ENCODE measurements at places on chromosomes 3 and 15.

GRCh38 chr3:61777483-61777882 lies 216.1 kb downstream of the PTPRG start:
- no peak for DNase-seq

DNA sequence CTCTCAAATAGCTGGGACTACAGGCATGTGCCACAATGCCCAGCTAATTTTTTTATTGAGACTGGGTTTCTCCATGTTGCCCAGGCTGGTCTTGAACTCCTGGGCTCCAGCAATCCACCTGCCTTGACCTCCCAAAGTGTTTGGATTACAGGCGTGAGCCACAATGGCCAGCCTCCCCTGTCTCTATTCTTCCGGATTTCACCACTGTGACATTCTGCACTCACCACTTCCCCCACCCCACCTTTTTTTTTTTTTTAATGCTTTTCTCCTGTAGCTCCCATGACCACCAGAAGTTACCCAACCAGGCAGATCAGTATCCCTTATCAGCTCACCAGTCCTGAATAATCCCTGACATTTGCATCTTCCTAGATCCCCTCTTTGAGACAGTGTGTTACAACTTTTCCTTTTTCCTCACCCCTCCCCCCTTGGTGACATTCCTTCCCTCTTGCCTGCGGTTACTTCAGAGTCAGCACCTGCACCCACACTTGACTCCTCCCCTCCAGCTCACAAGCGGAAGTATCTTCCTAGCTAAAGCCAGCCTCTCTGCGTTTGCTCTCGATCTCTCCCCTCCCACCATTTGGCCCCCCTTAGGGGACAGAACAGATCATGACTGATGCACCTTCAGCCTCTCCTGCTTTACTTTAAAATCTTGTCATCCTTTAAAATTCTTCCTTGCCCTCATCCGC lies 13.5 kb upstream of the ZNF592 start:
- DNase-seq, result peak; percentile 76

DNA sequence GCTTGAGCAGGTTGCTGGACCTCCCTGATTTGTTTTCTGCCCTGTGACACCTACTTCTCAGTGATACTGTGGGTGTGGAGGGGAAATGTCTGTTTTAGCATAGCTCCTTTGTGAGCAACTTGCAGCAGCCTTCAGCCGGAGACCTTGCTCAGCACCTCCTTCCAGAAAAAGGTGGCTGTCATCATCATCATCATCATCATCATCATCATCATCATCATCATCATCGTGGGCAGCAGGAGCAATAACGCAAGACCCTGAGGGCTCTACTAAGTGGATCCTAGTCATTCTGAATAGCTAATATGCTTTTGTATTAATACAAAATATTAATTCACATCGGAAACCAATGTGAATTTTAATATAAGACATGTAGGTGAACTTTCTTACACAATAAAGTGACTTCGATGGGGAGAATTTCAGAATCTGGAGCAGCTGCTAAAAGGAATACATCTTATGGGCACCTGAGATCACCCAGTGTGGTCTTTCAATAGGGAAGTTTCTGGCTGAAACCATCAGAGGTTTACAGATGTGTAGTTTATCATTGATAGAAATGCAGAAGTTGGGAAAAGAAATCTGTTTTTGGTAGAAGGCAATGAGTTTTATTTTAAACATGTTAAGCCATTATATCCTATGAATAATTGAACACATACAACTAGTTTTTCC lies 8.6 kb downstream of the GABRR3 start:
- DNase-seq, result no peak

- DNase-seq, result no peak
Observed at GRCh38 chr3:162165346-162165745, 668.7 kb downstream of the OTOL1 start.

DNA sequence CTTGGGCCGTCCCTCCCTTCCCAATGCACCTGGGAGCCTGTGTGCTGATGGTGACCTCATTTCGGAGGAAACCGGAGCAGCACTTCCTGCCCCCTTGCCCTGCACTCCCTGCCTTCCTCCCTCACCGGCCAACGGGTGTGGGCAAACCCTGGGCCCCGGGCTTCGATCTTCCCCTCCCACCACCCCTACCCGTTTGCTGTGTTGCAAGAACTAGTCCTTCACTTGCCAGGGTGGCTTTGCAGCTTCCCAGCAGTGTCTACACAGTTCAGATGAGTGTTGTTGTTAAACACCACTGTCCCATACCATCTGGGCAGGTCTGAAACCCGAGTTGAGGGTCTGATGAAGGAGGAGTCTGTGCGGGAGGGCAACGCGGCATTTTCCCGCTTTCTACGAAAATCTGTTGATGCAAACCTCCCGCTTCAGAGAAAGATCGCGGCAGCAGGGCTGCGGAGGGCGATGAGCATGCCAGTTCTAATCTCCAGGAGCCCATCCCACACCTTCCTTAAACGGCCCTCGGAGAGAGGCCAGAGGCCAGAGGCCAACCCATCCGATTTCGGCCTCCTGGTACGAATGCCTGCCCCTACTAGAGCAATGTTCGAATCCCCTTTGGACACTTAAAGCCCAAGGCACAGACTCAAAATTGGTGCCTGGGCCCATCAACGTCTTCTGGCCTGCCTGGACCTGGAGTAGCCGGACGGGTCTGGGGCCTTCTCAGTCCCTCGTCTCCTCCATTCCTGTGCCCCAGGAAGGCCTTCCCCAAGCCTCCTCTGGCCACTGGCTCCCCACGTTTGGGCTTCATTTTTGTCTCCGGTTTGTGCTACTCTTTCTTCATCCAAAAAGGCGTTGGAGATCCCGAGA lies 35.7 kb upstream of the POLG start:
- no peak for DNase-seq

- DNase-seq, result peak; percentile 55
Observed at GRCh38 chr15:52678468-52679231, 538 bp downstream of the ATOSA start.

GRCh38 chr15:36905908-36906307 lies 194.4 kb downstream of the MEIS2 start:
- no peak for DNase-seq

- DNase-seq, result no peak
Observed at GRCh38 chr3:30768046-30768445, 126.4 kb downstream of the GADL1 start.
